HS-27A (cell line): ENCODE measurements at places on chromosomes 1 and 21.

- no peak for DNase-seq
These were observed 197.5 kb downstream of the ZNF326 start for GRCh38 chr1:90192408-90192807.

DNA sequence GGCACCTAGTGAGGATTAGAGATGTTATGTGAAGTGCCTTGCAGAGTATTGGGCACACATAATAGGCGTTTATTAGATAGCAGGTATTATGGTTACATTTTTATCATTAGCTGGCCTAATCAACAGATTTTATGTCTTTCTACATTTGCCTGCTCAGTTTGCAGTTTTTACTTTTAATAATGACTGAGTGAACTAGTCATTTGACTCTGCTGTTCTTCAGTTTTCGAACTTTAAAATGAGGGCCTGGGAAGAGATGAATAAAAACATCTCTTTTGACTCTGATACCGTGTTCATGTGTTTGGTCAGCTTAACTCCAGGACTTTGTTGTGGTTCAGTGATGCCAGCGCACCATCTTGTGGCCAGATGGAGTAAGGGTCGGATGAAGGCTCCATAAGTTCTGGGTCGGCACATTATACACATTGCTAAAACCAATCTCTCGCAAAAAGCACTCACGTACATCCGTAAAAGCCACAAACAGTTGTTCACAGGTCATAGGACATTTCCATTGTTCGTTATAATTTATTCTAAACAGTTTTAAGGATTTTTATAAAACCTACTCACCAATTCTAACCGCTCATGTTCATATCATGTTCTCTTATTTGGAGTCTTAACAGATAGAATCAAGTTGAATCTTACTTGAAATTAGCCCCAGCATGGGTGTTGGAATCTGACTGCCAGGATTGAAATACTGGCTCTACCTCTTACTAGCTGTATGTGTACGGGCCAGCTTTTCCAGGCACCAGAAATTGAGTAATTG is 78.4 kb upstream of the GPR88 start:
- DNase-seq: peak; percentile 54

DNA sequence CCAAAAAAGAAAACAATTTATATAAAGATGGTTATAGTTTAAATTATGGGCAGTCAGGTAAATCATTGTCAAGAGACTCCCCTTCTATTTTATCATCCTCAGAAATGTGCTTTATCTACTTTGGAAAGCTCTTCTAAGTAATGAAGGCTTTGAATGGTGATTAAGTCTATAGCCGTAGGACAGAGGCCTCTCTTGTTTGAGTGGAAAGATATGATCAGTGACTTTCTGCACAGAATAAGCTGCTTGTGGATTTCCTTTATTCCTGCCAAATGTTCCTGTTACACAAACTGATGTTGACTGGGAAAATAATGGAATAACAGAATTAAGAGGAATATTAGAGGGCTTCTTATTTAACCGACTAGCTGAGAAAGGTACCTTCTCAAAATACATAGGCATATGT is 174.6 kb upstream of the IVNS1ABP start:
- DNase-seq: no peak

DNA sequence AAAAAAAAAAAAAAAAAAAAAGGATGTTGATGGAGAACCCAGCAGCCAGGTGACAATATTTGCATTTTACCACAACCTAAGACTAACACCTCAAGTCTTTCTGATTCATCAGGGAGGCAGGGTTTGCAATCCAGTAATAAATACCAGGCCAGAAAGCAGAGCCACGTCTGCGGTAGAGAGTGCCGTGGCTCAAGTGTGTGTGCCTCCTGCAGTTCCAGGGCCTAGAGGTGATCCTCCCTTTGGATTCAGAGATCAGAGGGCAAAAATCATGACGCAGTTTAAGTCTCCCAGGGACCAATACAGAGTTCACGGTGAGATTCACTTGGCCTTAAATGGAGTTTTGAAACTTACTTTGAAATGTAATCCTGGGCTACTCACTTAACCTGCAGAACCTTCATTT is 34.9 kb downstream of the TMCO4 start:
- no peak for DNase-seq

DNA sequence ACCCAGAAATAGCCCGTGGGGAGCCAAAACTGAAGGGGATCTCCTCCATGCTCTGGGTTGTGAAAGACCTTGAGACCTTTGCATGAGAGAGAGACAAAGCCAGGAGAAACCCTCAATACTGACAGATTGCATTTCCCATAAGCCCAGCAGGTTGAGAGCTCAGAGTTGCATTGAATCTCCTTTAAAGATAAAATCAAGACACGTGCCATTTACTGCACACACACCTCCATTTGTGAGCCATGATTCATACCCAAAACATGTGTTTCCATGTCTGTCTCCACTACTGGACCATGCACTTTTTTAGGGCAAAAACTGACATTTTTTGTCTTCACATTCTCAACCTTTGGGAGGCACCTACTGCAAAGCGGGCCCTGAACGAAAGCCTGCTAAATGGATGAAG is 144.0 kb upstream of the NRIP1 start:
- DNase-seq: no peak

DNA sequence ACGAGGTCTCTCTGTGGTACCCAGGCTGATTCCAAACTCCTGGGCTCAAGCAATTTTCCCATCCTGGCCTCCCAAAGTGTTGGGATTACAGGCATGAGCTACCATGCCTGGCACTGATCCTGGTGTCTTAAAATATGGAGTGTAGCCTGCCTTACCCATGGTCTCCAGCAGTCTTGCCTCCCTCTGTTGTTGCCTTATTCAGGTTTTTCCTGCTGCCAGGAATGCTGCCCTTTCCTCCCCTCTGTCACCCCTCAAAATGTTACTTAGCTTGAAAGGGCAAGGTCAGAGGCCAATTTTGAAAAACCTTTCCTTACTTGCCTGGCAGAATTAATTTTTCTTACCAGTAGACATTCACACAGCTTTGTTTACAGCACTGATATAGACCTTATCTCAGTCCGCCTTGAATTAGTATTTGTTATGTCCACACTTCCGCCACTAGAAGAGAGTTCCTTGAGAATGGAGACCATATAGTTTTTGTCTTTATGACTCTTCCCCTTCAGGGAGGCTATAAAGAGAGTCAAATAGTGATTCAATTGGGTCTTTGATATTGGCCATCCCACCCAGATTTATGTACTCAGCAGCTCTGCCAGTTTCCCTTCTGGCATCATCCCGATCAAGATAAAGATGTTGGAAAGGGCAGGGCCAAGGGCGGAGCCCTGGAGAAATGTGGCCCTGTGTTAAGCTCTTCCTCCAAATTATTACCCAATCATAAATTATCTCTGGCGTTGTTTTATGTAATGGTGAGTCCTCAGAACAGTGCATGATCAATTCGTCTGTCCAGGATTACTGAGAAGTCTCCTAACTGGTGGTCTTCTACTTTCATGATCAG is 38.8 kb downstream of the C1orf21 start:
- DNase-seq: no peak

- DNase-seq: no peak
These were observed 1.2 kb downstream of the EPHB2 start for GRCh38 chr1:22711591-22712501.

DNA sequence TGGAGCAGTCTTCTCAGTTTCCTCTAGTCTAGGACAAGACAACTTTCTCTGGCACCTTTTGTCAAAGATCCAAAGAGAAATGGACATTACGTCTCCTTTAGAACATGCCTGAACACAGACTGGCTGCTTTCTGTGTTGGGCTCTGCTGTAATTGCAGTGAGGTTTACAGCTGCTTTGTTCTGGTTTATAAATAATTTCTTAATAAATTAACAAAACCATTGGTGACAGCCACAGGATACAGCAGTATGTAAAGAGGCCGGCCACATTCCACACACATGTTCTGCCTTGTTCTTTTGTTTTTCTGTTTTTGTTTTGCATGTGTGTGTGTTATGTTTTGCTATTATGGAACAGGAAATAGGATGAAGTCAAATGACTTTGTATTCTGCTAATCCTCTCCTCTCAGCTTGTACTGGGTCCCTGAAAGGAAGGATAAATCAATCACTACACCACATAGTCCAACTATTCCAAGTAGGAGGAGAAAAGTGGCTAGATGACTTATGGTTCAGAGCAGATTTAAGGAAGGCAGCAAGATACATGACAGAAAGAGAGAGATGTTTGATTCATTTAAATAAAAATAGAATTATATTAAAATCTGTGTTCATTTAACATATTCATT is 161.5 kb upstream of the ESRRG start:
- DNase-seq: no peak
